Germinal center (tissue), 1 donor: ENCODE measurements at places on chromosomes 6 and 20.

- no peak for DNase-seq
Measured at GRCh38 chr20:59300333-59301081, at the start of gene EDN3. Gene EDN3, plus strand, starts transcription at chr20:59300611. Its CDS starts 202 bp downstream, at chr20:59300813.

DNA sequence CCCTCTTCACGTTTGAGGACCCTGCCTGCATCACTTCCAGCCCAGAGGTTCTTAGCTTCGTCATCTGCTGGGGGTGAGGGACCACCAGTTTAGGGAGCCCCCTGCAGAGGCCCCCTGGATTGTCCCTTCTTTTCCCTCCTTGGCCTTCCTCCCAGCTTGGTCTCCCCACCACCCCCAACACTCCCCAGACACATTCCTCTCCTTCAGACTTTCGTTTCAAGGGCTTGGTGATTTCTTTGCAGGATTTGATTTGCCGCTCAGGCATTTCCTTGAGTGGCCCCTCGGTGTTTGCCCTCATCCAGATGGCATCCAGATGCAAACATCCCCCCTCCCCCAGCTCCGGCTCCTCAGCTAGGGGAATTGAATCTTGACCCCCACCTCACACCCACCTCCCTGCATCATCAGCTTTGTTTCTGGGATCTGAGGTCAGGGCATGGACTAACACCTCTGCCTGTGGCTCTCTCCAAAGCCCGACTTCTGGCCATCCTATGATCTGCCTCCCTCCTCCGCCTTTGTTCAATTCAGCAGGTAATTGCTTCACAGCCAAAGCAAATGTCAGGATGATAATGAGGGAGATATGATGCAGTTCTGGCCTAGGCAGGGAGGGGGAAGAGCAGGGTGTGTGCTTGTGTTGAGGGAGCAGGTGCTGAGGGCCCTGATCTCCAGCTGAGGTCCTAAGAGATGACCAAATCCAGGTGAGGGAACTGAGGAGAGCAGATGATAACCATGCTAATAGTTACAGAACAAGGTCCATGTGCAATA is 141.5 kb downstream of the VEGFA start:
- no peak for DNase-seq

GRCh38 chr6:18329776-18330175 is 57.4 kb upstream of the RNF144B start:
- DNase-seq, result no peak

DNA sequence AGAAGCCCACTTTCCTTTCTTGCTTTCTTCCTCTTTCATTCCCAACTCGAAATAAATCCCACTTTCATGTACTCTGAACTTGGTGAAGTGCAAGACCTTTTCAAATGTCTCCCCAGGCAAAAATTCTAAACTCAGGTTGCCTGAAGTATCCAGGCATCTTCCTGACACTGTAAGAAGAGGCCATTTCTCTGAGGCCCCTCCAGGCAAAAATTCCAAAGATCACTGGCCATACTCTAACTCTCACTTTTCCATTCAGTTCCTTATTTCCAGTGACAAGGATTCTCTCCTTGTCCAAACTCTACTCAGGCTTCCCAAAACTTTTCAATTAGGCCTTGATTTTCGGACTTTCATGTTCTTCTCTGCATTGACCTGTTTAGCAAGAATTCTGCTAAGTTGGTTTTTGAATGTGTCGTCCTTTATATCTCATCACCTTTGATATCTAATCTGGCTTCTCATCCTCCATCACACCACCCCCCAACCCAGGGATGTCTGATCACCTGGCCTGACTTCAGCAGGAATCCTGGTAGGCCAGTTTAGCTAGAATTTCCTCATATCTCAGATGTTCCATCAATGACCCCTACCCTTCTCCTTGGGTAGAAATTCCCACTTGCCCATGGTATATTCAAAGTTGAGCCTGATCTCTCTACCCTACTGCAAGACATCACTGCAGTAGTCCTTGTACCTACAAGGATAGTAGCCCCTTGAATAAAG is 124.9 kb downstream of the RCAN2 start:
- DNase-seq, result no peak

DNA sequence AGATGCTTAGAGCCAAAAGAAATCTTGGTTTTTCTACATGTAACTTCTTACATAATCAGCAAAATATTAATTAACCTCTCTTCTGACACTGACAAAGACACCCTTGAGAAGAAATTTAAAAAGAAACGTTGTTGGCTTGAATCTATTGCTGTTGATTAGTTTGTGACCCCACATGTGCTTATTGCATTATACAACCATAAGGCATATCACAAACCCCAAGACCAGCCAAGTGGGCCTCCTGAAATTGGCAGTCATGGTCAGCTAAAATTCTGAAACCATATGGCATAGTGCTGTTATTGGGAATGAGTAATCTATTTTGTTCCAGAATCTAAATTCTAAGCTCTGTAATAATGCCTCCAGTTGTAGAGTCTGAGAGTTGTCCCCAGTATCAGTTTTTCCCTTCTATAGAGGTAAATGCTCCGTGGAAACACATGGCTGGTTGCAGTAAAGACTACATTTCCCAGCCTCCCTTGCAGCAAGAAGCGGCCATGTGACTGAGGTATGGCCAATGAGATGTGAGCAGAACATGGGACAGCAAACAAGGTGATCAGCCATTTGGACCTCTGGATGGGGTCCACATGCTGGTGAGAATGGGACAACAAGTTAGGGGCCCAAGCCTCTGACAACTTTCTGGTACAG is 42.3 kb upstream of the PTPN1 start:
- peak; percentile 39 for DNase-seq

GRCh38 chr6:110816677-110817076 is 1.4 kb upstream of the CDK19 start:
- DNase-seq, result no peak

DNA sequence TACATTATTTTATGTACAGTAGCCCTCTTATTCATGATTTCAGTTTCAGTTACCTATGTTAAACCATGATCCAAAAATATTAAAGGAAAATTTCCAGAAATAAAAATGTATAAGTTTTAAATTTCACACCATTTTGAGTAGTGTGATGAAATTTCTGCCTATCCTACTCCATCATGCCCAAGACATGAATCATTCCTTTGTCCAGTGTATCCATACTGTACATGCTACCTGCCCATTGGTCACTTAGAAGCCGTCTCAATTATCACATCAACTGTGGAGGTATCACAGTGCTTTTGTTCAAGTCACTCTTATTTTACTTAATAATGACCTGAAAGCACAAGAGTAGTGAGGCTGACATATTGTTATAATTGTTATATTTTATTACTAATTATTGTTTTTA is 32.3 kb upstream of the PLCB4 start:
- no peak for DNase-seq

DNA sequence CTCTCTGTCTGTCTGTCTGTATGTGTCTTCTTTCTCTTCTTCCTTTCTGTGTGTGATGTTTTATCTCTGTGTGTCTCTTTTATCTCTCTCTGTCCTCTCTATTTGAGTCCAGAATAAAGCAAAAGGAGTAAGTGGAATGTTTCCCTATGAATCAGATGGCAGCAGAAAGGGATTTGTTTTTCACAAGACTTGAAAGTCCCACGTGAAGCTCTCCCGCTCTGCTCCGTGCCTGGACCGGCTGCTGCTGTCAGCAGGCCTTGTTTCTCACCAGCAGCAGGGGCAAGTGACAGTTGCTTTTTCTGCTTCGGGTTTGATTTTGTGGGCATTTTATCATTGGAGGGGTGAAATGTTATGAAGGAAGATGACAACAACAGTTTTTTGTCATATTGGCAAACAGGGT is 212.7 kb downstream of the PACRG start:
- no peak for DNase-seq

GRCh38 chr6:69542494-69542893 is 254.3 kb downstream of the LMBRD1 start:
- no peak for DNase-seq
